AML-193 (cell line): ENCODE measurements at places on chromosomes 2 and 18.
A peak's percentile ranks its signal among the peaks of the same experiment; 100 is the strongest.

DNA sequence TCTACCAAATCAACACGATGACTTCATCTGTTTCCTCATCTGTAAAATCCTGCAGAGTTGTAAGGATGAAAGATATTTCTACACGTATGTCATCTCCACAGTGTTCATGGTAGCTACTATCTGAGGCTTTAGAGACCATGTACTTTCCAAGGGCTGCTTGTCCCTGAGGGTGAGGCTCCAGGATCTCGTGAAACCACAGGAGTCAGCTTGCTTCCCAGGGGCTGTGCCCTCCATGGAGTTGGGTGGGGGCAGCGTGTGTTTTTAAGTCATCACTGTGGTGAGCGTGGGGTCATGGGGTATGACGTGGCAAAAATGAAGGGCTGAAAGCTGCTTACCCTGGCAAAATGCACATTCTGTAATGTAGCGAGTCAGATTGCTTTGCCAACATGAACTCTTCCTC, 81.6 kb downstream of the ASAP2 start:
- DNase-seq = no peak

DNA sequence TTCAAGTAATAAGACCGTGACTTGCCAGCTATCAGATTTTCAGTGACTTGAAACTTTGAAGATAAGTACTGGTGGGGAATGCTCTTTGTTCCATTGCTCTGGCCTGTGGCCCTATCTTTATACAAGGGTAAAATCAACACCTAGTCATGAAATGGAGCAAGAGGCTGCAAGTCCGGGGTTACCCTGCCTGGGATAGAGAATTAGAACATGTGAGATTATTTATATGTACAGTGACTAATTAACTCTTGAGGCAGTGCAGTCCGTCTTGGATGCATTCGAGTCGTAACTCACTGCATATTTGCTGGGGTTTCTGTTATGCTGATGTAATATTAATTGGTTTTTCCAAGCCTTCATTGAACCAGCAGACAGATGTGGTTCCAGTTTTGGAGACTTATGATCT, 105.8 kb upstream of the LYPD6 start:
- no peak for DNase-seq

DNA sequence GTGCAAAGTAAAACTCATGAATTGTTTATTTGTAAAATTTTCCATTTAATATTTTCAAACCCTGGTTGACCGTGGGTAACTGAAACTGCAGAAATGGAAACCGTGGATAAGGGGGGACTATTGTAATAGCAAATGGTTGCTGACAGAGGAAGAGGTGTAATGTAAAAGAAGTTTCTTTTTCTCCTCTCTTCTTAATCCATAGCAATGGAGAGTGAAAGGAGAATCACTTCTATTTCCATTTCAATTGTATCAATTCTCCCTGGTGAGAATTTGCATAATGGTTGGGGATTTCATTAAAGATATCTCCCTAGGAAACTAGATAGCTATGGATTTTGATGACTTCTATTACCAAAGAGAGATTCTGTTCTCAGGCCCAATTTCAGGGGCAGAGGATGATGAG, 24.8 kb downstream of the TACR1 start:
- DNase-seq = no peak

DNA sequence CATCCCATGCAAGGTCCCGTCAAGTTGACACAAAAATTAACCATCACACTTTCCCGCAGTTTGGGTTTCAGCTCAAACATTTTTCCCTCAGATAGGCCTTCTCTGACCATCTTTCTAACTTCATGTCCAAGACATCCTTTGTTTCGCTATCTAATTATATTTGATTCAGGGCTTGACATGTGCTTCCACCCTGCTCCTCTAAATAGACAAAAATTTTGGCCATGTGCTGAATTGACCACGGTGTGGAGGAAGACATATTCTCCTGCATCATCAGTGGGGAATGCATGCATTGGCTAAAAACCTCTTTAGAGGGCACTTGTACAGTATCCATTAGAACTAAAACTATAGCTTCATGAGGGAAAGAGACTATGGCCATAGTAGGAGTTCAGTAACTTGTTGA, 81.2 kb downstream of the PLCL1 start:
- DNase-seq = no peak

DNA sequence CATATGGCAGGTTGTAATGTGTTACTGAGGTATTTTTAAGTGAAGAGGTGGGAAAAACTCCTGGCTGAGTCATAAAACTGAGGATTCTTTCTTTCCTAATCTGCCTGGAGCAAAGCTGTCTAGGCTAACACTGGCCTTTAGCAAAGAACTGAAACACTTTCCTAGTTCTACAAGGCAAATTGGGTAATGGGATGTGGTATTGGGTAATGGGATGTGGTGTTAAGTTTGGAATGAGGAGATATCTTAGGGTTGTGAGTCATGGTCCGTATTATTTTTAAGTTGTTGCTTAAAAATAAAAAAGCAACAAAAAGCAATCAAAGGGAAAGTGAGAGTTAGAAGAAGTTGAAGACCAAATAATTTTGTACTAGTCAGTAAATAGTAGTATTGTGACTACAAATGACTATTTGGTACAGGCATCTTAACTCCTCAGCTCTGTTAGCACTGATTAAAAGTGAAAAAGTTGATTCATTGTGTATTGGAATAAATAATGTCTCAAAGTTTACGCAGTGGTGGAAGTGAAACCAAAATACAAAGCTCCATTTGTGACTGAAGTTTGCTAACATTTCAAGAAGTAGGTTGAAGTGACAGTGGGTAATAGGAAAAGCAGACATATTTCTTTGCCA, 216.8 kb downstream of the CAMKMT start:
- peak; percentile 90 for DNase-seq

DNA sequence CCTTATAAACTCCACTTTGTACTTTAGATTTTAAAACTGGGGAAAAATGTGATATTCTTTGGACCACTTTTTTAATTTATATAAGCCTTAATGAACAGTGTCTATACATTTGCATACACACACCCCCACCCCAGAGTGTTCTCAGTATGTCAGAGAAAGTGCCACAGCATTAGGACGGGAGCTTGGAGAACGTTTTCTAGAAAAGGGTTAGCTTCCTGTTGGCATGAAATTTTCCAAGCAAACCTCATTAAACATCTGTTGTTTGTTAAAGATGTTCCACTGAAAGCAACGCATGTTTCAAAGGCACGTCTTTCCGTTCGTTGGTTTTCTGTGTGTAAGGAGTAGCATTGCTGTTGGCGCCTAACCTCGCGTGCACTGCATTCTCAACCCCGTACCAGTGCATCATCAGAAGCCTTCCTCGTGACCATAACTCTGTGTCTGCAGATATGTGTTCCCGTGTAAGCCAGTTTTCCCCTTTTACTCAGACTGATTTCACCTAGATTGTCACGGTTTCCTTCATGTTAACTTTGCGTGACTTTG, 228.5 kb downstream of the ALPK2 start:
- no peak for DNase-seq

- DNase-seq = no peak
Observed at GRCh38 chr2:219448099-219448775, 13.6 kb downstream of the SPEG start.
